Activated CD4-positive, alpha-beta T cell treated with anti-CD3 and anti-CD28 coated beads, Interleukin-2, amount 50 U/mL, for 48 hours (primary cell): ENCODE measurements at places on chromosomes 4 and X.
A peak's percentile ranks its signal among the peaks of the same experiment; 100 is the strongest.

DNA sequence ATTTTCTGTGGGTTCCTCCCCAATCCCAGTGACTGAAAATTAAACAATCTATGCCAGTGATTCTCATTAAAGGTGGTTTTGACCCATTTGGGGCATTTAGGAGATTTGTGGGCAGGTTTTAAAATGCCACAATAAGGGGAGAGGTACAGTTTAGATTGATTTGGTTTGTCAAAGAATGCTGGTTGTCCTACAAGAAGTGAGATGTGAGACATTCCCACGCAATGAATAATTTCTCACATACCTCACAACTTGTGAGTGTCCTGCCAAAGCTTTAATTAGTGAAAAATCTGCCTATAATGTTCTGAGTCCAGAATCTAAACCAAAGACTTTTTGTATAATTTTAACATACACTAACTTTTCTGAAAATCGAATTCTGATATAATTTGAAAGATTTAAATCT, 199.4 kb downstream of the MAPK10 start:
- DNase-seq: no peak

- DNase-seq: no peak
Measured at GRCh38 chrX:152276277-152276676, 137.9 kb upstream of the MAGEA10 start.

- no peak for DNase-seq
Measured at GRCh38 chr4:788636-789297, 37.2 kb downstream of the CPLX1 start.

DNA sequence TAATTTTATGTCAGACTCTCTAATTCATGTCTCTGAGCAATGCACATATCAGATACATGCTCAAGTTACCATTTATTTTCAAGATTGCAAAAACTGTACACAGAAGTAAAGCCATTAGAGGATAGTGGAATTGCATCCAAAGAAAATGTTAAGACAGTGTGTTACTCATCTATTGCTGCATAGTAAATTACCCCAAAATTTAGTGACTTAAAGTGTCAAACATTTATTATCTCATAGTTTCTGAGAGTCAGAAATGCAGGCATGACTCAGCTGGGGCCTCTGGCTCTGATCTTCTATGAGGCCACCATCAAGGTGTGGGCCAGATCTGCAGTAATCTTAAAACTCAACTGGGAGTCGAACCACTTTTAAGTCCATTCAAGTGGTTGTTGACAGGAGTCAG, 275.2 kb downstream of the QDPR start:
- no peak for DNase-seq

DNA sequence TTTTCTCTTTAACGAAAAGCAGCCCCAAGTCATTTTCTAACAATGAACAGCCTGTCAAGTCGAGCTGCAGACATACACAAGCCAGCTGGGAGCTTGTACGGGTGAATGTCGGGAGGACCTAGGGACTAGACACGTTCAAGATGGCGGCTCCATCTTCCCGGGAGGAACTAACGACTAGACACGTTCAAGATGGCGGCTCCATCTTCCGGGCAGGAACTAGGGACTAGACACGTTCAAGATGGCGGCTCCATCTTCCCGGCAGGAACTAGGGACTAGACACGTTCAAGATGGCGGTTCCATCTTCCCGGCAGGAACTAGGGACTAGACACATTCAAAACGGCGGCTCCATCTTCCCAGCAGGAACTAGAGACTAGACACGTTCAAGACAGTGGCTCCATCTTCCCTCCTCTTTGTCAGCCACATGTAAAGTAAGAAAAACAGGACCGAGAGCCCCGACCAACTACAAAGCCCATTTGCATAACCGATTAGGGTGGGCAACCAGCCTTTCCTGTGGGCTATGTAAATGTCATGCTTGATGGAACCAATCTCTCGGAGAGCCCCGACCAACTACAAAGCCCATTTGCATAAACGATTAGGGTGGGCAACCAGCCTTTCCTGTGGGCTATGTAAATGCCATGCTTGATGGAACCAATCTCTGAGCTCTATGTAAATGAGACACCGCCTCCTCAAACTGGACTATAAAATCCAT, 175.5 kb downstream of the DHRSX start:
- peak; percentile 34 for DNase-seq

GRCh38 chr4:170278460-170278859, 188.7 kb upstream of the AADAT start:
- DNase-seq: no peak

DNA sequence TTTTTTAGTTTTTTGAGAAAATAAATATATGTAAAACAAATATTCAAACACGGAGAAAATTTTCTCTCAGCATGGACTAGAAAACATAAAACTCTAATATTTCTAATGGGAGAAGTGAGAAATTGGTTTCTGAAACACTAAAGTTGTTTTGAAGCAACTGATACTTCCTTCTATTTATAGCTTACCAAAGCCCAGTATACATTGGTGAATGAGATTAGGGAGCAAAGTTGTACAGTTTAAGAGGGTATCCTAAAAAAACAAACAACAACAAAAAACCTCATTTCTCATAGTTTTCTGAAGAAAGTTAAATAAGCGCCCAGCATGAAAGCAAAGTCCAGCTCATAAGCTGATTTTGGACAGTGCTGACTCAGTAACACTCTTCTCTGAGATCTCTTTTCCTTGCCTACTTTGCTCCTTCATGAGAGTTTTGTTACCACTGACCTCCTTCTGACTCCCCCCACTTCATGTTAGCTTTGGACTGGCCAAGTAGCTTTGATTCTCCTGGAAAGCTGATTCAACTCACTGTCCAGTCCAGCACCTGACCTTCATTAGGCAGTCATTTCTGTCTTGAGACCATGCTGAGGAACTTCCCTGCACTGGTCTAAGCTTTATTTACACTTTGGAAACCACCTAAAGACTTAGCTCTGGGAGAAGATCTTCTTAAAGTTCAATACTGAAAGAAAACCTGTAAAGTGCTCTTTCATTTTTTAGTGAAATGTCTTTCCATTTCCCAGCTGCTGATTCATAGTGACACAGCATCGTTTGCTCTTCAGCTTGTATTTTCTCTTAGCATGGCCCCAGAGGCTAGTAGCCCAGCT, 21.8 kb upstream of the P2RY10 start:
- DNase-seq: no peak

DNA sequence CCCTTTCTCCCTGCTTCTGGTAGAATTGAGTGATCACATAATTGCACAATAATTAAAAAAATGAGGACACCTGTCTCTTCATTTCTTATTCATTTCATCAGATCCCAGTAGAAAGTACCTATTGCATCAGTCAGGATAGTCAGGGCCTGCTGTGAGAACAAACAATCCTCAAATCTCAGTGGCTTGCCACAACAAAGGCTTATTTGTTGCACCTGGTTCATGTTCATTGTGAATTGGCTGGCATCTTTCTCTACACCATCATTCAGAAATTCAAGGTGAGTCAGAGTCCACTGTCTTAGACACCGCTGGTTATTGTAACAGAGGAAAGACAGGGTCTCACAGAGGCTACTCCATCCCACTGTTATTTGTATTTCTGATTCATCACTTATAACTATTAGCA, 409.8 kb downstream of the STIM2 start:
- no peak for DNase-seq

DNA sequence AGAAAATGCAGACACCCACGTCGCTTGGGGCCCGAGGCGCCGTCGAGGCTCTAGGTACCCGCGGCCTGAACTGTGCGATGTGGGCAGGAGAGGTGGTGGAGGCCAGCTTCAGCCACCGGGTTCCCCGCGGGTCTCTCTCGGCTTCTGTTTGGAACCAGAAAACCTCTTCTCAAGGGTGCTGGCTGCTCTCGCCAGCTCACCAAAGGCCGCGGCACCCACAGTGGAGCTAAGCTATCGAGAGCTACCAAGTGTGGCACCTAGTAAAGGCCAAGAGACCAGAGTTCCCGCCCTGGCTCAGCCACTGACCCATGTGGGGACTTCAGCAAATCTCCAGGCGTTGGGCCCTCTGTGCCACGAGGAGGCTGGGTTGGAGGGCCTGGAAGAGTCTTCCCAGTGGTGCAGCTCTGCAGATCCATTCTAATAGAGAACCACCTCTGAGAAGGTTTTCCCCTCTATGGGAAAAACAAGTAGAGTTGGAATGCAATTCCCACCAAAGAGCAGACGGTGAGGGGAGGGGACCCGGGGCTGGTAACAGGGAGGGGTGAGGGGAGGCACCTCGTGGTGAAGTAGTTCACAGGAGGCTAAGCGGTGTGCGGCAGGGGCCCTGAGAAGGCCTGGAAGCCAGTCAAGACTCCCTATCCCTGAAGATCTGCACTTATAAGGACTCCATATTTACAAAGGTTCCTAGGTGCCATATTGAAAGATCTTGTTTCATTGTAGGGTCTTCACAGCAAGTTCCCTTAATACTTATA, 5.5 kb upstream of the HMGB3 start:
- DNase-seq: no peak

- DNase-seq: no peak
Measured at GRCh38 chr4:17765514-17766286, 15.7 kb downstream of the FAM184B start.

DNA sequence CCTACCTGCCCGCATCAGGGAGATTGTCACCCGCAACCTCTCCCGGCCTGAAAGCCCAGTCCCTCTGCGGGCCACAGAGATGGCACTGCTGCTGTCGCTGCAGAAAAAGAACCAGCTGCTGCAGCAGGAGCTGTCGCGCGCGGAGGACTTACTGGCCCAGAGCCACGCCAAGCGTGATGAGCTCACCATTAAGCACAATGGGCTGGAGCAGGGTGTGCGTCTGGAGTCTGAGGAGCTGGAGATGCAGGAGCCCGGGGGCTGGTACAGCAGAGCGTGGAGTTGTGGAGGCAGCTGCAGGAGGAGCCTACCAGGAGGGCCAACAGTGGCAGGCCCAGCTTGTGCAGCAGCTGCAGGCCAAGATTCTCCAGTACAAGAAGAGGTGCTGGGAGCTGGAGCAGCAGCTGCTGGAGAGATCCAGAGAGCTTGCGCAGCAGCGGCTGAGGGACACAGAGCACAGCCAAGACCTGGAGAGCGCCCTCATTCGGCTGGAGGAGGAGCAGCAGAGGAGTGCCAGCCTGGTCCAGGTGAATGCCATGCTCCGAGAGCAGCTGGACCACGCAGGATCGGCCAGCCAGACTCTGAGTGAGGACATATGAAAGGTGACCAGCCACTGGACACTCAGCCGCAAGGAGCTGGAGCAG, 11.3 kb downstream of the SMIM10L2A start:
- DNase-seq: no peak

DNA sequence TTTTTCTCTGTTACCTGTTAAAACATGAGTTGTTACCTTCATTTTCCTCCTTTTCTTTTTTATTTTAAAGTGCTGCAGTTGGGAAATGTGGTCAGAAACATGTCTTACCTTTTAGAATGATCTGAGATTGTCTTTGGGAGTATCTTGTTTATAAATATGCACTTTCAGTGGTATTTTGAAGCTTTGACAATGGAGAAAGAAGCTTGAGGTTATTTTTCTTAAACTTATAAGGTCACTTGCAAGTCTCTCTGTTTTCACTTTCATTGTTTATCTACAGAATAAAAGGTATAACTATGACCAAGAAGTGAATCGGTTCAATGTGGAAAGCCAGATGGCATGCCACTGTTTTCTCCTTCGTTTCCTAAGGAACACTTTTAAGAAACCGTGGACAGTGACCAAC, 167.5 kb upstream of the SLC7A11 start:
- no peak for DNase-seq

- no peak for DNase-seq
Measured at GRCh38 chr4:7641712-7642111, 207.0 kb upstream of the PSAPL1 start.

DNA sequence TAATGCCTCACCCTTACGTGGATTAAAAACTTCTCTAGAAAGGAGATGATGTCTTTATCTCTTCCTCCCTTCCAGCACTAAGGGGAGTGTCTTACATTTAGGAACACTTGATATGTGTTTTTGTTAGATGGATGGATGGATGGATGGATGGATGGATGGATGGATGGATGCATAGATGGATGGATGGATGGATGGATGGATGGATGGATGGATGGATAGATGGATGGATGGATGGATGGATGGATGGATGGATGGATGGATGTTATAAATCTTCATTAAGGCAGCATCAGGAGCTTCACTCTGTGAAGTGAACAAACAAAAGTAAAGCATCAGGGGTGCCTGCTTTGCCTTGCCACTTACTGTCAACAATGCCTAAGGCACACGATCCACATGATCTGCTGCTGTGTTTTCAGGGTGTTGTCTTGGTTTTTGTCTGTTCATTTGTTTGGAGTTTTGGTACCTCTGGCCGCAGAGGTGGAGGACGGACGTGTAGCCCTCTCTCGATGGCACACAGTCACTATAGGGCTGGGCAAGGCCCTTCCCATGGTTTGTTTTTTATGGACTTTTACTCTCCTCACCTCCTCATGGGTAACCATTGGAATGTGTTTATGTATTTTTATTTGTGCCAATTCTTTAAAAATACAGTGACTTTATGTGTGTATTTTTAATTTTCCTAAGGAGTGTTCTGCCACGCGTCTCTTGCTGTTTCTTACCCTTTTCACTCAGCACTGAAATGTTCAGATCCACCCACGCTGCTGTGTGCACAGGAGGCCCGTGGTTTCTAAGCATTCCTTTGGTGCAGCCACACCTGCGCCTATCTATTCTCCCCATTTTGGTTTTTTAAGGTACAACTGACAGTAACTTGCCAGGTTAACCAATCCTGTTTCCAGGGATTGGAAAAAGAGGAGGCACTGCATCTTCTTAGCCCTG, 91.8 kb upstream of the ENPP6 start:
- DNase-seq: peak; percentile 58

DNA sequence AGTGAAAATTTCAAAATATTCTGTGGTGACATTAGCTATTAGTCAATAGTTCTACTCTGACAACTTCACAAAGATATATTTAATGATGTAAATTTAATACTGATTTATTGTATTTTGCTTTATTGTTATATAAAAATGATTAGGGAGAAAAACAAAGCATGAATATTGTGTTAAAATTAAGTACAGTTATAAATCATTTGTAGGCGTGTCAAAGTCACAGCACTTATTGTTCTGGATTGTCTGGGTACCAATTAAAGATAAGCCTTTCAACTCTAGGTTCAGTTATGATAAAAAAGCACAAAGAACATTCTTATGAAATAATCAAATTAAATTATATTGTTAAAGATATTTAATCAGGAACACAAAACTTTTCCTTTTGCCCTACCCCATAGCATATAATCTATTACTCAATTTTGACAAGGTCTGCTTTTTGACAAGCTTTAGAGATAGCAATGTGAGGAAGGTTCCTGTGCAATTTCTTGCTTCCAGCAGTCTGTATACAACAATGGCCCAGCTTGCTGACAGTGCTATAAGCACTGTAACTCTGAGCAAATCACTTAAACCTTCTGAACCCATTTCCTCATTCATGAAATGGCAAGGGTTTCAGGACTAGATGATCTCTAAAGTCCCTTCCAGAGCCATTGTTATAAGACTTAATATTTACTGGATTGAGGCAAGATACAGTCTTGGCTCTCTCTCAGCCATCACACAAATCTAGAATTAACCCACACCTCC, 910.3 kb upstream of the LCORL start:
- DNase-seq: no peak

- no peak for DNase-seq
Measured at GRCh38 chrX:47608130-47608810, 11.4 kb downstream of the SYN1 start.

GRCh38 chrX:119667111-119667878, 25.7 kb downstream of the SEPTIN6 start:
- no peak for DNase-seq
